DMS153 (cell line): ENCODE measurements at places on chromosomes 7 and 10.

DNA sequence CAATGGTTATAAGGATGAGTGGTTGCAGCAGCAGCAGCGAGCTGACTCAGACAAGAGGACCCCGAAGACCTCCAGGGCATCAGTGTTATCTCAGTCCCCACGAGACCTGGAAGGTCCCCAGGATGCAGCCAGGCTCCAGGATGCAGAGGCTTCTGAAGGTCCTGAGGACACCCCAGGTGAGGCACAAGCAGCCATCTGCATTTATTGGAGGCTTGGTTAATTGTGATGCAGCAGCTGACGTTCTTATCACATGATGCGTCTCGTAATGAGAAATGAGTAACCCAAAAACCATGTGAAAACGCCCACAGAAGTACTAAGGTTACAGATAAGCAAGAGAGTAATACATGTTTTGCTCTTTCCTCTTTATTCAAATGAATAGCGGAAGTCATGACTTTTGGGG, 17.4 kb downstream of the C7orf57 start:
- DNase-seq, result no peak

DNA sequence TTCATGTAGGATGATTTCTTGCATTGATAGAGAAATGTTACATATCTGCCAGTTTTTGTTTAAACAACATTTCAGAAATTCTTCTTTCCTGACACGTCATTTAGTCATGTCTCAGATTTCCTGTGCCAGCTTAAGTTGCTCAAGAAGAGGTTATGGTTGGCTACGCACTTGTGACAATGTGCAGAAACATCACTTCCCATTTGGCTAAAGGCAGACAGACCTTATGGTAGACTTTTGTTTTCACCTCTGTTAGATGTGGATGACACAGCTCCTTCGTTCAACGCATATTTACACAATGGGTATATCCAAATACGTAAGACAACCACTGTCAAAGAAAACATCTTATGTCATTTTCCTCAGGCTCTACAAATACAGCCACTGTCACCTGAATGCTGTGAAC, 125.8 kb downstream of the DOCK4 start:
- DNase-seq, result no peak

GRCh38 chr10:11224792-11225416, 207.2 kb downstream of the CELF2 start:
- no peak for DNase-seq

DNA sequence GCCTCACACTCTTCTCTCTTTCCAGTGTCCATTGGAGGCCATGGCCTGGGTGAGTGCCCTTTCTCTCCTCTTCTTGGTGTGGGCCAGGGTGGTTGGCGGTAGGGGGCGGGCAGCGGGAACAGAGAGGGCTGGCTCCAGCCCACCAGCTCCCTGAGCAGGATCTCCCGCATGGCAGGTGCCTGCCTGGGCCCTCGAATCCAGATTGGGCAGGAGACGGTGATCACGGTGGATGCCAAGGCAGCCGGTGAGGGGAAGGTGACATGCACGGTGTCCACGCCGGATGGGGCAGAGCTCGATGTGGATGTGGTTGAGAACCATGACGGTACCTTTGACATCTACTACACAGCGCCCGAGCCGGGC, 13.5 kb upstream of the ATP6V1F start:
- no peak for DNase-seq

DNA sequence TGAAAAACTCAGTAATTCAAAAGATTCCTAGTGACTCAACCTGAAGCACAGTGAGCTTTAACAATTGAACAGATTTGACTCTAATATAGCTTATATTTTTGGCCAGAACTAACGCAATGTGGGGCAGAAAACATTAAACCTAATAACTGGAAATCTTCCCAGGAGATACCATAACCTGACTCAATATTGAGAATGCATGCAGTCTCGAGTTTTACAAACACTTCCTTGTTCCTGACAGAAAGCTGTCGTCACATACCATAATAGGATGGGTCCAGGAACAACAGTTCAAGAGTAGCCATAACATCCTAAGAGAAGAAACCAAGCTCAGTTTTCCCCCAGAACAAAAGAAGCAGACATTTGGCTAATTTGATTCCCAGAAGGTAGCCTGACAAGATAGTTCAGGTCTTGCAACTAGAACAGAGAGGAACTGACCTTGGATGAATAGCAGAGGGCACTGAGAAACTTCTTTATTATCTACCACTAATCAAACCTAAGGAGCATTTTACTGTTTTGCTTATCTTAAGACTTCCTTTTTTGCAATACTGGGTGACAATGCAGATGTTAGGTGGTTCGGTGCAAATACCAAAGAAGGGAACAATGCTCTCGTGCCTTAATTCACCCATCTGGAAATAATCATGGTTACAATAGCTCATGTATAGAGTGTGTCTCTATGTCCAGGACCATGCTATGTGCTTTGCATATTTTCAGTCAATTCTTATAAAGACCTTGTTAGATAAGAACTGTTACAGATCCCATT, 38.6 kb upstream of the ACSL5 start:
- no peak for DNase-seq

- no peak for DNase-seq
These were observed 70.4 kb downstream of the TBXAS1 start for GRCh38 chr7:139899328-139899955.

- no peak for DNase-seq
These were observed 11.6 kb downstream of the PANK1 start for GRCh38 chr10:89633484-89633883.
